Activated naive CD8-positive, alpha-beta T cell treated with anti-CD3 and anti-CD28 coated beads, Interleukin-2, amount 50 U/mL, for 16 hours (primary cell): ENCODE measurements at places on chromosomes 12 and 14.

DNA sequence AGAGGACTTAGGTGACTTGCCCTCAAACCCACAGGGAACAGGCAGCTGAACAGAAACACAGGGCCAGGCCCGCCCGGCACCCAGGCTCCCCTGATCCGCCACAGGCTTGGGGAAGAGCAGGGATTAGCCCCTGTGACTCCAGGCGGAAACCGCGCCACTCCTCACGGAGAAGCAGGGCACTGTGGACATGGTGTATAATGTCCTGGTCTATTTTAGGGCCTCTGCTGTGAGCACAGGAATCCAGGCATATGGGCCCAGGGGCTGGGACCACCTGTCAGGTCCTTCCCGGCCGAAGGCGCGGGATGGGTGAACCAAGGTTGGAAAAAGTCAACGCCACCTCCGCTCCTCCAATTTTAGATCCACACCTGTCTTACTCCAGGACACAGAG lies 34.6 kb upstream of the MEG3 start:
- DNase-seq, result no peak

- no peak for DNase-seq
These were observed 115.0 kb downstream of the ZFP36L1 start for GRCh38 chr14:68677901-68678300.

DNA sequence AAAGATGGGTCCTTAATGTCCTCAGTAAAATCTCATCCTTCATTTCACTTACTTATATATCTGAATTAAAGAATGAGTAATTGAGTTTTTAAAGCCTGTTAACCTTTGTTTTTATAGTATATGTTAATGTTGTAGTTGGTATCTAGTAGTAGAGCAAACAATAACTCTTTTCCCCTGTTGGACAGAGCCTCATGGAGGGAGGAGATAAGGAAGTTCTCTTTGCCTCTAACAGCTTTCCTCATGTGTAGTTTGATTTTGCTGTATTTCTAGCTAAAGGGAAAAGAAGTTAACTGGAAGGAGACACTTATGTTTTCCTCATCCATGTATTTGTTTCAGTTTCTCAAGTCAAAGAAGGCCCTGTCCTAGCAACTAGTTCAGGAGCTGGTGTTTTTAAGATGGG lies 55.3 kb downstream of the RAD52 start:
- no peak for DNase-seq

GRCh38 chr14:76531085-76531484 lies 155.1 kb downstream of the ESRRB start:
- no peak for DNase-seq

DNA sequence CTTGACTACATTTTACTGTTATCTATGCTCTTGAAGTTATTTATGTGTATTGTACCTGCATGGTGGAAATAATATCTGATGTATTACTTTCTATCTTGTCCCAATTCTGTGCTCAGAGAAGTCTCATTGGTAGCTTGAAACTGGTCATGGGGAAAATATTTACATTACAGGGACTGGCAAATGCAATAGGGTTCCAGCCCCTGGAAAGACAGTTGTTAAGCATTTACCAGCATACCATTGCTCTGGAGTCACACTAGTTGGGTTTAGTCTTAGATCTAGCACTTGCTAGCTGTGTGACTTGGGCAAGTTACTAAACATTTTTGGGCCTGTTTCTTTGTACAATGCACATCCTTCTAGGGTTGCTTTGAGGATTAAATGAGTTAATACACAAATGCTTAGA lies 86.3 kb upstream of the NRXN3 start:
- no peak for DNase-seq

- DNase-seq, result no peak
These were observed 15.6 kb downstream of the ACVRL1 start for GRCh38 chr12:51922762-51923505.

- peak; percentile 34 for DNase-seq
These were observed 11.4 kb upstream of the DNAL1 start for GRCh38 chr14:73633116-73634010.

DNA sequence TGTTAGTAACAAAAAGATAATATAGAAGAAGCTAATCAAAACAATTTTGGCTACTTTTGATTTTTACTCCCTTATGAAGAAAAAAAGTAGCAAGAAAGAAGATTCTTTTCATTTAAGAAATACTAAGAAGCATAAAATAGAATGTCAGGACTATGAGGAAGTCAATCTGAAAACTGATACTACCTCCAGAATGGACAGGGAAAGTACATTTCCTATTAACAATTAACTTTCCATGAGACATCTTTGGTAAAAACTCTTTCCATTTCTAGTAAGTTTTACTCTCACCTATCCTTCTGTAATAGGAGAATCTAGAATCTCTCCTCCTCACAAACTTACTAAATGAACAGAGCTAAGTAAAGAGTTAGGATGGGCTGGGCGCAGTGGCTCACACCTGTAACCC lies 51.3 kb upstream of the NPFF start:
- no peak for DNase-seq

DNA sequence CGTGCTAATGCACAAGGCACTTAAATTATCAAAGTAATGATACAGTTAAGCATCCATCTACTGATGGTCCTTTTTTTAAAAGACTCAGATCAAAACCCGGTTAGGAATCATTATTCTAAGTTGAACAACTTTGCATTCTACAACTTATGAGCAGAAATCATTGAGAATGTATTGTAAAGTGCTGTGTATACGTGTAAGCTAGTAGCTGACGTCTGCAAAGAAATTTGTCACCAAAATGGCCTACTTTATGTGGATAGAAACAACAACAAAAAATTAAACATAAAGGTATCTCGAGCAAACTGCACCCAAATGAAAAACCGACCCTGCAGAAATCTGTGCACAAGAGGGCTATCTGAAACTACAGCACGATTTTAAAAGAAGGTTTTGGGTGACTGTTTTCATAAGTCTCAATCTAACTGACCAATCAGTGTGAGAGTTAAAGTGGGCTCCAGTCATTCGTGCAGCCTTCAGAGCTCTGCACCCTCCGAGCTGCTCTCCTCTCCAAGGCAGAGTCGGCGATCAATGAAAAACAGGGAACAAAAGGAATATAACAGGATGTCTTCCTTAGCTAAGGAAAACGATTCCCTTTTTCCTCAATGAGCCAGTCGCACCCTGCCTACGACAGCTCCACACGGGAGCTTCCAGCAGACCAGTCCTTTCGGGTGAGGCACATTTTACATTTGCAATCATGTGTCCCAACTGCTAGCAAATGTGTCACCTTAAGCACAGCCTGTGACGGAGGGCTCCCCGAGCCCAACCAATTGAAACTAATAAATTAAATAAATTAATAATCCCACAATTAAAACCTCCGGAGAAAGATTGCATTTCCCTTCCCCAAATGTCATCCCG lies 200.7 kb upstream of the FOXN3 start:
- DNase-seq, result no peak

DNA sequence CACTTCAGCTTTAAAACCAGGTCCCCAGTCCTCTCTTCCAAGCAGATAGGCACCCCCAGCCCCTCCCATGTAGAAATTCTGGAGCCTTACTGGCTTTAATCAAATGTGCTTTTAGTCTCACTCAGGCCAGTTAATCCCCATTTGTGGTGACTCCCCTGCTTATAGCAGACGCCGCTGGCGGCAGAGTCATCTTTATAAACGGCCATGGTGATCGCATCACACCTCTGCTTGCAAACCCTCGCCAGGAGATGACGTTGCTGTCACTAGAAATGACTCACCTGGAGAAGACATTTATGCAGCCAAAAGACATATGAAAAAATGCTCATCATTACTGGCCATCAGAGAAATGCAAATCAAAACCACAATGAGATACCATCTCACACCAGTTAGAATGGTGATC lies 369.3 kb downstream of the VRK1 start:
- DNase-seq, result no peak
